ENCODE measurements at places on chromosomes 2 and 18.

DNA sequence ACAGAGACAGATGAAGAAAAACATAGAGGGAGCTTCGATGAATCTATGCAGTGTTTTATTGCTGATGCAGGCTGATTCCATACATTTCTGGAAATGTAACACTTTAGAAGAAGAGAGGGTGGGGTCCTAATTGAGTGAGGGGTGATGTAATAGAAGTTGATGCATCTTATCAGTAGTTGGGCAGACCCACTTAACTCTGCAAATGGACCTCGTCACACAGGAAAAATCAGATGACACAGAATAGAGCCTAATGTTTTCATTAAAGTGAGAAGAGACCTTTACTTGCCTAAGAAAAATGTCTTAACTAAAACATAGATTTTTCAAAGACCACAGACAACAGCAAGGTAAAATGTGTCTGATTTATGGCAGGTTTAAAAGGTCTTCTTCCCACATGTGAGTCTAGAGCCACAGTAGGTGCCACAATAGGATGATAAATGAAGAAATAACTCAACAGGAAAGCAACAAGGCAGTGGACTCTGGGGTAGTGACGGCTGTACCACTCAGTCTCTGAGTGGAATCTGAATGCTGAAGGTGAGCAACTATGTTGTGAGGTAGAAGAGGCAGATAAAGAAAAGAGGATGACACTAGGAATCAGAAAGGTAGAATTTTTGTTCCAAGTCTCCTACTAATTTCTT, 414.7 kb upstream of the PIK3C3 start:
- DNase-seq, result no peak

DNA sequence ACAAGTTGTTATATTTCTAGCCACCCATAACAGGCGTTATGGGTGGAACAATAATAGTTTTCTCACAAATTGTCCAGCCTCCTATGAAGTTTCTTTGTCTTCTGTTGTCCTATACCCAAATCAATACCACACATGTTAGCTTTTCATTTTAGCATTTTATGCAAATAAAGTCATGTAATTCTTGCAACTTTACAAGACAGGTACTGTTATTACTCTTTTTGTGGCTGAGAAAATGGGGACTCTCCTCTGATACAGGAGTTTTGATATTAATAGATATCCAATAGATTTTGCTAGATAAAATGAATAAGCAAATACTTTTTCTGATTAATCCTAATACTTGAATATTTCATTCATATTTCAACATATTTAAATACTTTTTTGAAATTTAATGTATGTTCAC, 151.0 kb downstream of the PMAIP1 start:
- no peak for DNase-seq

- no peak for DNase-seq
Measured at GRCh38 chr2:29001806-29002205, 20.7 kb downstream of the TOGARAM2 start.

DNA sequence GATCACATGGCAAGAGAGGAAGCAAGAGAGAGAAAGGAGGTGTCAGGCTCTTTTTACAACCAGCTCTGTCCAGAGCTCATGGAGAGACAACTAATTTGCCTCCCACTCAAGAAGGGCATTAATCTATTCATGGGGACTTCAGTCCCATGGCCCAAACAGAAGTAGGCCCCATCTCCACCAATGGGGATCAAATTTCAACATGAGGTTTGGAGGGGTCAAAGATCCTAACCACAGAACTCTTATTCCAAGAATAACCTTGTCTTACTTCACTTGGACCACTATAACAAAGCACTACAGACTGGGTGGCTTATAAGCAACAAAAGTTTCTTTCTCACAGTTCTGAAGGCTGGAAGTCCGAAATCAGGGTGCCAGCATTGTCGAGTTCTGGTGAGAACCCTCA, 31.8 kb downstream of the GRB14 start:
- DNase-seq, result no peak

DNA sequence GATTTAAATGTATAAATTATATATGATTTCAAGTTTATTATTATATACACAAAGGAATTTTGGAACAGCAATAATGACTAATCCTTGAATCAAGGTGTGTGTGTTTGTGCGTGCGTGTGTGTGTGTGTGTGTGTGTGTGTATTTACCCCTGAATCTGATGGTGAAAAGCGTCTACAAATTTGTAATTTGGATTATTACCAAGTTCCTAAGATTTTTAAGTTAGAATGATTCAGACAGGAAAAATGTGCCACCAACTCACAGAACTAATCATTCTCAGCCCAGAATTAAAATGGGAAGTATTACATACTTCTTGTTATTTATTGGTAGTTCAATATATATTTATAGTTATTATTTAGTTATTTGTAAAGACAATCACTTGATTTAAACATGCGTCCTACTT, 12.3 kb downstream of the CALCRL start:
- DNase-seq, result no peak

- no peak for DNase-seq
Measured at GRCh38 chr18:62856294-62856693, 141.0 kb downstream of the PHLPP1 start.

DNA sequence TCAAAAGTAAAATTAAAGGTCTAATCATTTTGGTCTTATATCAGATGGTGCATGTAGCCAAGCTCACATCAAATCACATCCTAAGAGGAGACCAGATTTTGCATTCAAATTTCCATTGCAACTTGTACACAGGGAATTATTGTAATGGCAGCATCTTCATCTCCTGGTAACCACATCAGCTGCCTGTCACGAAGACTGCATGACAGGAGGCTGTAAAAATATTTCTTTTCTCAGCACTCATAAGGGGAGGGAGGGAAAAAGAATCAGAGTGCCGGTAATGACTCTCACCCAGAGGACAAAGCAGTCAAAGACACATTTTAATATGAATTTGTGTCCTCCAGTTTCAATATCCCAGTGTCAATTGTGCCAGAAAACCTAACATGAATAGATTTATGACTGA, 216.7 kb downstream of the TMEM163 start:
- no peak for DNase-seq

GRCh38 chr18:36809590-36810381, 19.0 kb downstream of the TPGS2 start:
- no peak for DNase-seq

GRCh38 chr2:166841152-166841551, 47.1 kb upstream of the XIRP2 start:
- no peak for DNase-seq

DNA sequence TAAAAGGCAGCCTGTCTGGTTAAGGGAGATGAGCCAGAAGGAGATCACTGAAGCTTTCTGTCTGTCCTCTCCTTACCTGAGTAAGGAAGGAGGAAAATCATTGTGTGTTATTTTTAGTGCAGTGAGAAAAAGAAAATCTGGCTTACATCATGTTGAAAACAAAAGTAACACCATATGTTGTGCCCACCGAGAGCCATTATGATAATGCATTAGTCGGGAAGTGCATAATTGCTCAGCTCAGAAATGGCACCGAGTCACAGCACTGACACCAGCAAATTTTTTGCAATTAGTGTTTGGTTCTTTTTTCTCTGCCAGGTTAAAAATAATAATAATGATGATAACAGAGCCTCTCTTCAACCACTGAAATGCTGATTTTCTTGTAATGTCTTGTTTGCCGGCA, 46.6 kb downstream of the HNMT start:
- no peak for DNase-seq

GRCh38 chr18:23479829-23480505, 23.3 kb upstream of the RMC1 start:
- no peak for DNase-seq

DNA sequence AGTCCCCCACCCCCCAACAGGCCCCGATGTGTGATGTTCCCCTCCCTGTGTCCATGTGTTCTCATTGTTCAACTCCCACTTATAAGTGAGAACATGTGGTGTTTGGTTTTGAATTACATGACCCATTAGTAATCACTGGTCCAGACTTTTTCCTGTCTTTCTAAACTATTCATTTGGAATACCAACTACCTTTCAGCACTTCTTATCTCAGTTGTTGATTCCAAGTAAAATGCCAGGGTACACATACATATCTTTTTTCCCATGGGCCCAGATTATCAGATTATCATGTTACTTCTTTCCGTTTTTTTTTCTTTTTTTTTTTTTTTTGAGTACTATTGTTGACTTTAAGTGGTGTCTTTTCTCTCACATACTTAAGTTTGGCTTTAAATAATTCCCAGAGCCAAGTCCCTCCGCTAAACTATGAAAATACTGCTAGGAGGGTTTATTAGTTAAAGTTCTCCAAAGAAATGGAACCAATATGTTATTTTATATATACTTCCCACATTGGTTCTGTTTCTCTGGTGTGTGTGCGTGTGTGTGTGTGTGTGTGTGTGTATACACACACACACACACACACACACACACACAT, 389.3 kb downstream of the IRS1 start:
- DNase-seq, result no peak

GRCh38 chr2:175007510-175007909, 2.3 kb upstream of the CHN1 start:
- DNase-seq, result no peak

- DNase-seq, result no peak
Measured at GRCh38 chr2:69798290-69798908, 31.1 kb upstream of the GMCL1 start.

- no peak for DNase-seq
Measured at GRCh38 chr2:74979844-74980243, 21.4 kb downstream of the POLE4 start.

- DNase-seq, result no peak
Measured at GRCh38 chr2:239966853-239967552, 58.1 kb downstream of the NDUFA10 start.

DNA sequence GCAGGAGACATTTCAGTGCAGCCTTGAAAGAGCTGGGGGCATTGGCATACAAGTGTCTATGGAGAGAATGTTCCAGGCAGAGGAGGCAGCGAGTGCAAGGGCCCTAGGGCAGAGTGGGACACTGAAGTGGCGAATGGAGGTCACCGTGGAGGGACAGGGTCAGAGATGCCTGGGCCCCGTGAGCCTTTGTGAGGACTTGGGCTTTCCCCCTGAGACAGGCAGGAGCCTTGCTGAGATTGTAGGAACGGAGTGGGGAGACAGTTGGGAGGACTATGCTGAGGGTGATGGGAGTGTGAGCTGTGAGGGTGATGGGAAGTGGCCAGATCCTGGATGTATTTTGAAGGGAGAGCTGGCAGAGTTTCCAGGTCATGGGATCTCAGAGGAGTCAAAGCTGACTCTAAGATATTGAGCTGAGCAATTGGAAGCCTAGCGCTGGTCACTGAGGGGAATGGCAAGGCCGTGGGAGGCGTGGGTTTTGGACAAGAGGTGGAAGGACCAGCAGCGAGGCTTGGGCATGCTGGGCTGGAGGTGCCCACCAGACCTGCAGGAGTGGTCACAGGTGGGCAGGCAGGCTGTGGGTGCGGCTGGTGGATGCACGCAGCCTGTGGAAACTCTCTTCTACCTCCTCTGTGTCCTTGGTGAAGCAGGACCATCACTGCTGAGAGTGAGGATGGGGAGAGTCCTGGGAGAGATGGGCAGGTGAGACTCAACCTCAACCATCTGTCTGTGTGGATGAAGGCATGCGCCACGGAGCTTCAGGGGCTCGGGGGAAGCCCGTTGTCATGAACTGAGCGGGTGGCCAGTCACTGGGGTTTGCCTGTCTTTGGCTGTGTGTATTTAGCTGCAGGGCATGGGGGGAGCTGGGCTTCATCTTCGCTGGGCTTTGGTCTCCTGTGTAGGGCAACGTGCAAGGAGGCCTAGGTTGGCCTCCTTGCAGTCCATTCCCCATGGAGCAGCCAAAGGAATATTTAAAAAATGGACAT, 241.2 kb upstream of the HS6ST1 start:
- no peak for DNase-seq

- no peak for DNase-seq
Measured at GRCh38 chr2:71223767-71224333, 3.1 kb downstream of the PAIP2B start.

All from stimulated activated CD8-positive, alpha-beta memory T cell treated with anti-CD3 and anti-CD28 coated beads, Interleukin-4, amount 100 ng/mL, for 1 hour (primary cell).